ENCODE measurements at places on chromosomes 5 and 9.

DNA sequence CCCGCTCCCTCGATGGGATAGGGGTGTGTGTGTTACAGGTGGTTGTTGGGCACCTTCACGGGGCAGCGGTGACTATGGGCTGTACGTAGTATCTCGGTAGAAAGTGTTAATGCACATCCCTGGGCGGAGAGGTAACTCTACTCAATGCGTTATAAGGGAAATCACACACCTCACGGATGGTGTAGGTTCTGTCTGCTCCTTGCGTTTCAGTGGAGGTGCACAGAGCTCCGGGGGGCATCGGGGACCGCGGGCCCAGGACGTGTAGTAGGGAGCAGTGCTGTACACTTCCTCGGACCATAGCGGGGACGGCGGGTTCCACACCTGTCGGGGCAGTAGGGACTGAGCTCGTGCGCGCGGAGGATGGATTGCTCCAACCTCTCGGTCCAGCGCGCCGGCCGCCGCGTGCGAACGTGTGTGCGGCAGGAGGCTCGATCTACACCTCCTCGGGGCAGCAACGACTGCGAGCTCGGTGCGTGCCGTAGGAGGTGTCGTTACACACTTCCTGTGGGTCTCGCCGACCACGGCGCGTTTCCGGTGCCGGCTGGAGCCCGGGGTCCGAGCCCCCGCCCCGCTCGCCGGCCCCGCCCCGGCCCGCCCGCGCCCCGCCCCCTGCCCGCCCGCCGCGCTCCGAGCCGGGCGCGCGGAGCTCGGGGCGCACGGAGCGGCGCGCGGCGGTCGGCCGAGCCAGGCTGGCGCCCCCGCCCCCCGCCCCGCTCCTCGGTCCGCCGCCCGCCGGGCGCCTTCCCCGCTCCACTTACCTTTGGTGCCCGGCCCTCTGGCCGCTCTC is at the start of gene KIAA1958:
TSS of gene KIAA1958 (plus strand) at position 607 of the 787 bp plus-strand sequence. CDS start 87,254 bp downstream, outside the sequence.
- H3K4me3 ChIP-seq: peak within 1 kb of the TSS; percentile 100
- no peaks in the 10 kb centered on the region for H3K36me3 ChIP-seq
- DNase-seq: peak; percentile 91

- H3K4me1 ChIP-seq: peaks cover 11% of the 10 kb centered on the region
- H3K36me3 ChIP-seq: no peaks in the 10 kb centered on the region
- H3K27me3 ChIP-seq: no peaks in the 10 kb centered on the region
- H3K4me3 ChIP-seq: no peak overlapping the region
Measured at GRCh38 chr9:113380869-113381378, 4.1 kb upstream of the HDHD3 start.

DNA sequence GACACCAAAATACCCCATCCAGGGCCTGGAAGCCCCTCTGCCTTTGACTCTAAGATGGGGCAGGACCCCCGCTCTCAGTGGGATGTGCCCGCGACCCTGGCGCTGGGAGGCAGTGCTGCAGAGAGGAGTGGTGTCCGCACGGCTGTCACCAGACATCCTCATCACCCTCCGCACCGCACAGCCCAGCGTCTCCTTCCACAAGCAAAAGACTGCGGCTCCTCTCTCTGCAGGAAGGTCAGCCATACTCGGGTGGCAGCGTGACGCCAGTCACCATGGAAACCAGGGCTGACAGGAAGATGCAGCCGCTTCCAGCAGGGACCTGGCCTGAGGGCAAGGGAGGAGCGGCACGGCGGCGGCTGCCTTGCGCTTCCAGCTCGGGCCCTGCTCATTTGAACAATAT is 17.1 kb upstream of the SLC6A3 start:
- DNase-seq: no peak
- no peak overlapping the region for H3K27ac ChIP-seq
- no peak overlapping the region for H3K4me3 ChIP-seq
- H3K36me3 ChIP-seq: peaks cover 8% of the 10 kb centered on the region
- no peaks in the 10 kb centered on the region for H3K27me3 ChIP-seq

- H3K36me3 ChIP-seq: no peaks in the 10 kb centered on the region
- no peak overlapping the region for H3K4me3 ChIP-seq
- no peak overlapping the region for H3K27ac ChIP-seq
- peak; percentile 74 for DNase-seq
- H3K27me3 ChIP-seq: no peaks in the 10 kb centered on the region
- H3K4me1 ChIP-seq: peaks cover 6% of the 10 kb centered on the region
Measured at GRCh38 chr9:72454871-72455491, 66.4 kb upstream of the TMC1 start.

GRCh38 chr9:90464978-90465377 is 177.6 kb downstream of the DIRAS2 start:
- H3K27me3 ChIP-seq: no peaks in the 10 kb centered on the region
- no peaks in the 10 kb centered on the region for H3K4me1 ChIP-seq
- no peak overlapping the region for H3K27ac ChIP-seq
- H3K36me3 ChIP-seq: no peaks in the 10 kb centered on the region
- no peak overlapping the region for H3K4me3 ChIP-seq

DNA sequence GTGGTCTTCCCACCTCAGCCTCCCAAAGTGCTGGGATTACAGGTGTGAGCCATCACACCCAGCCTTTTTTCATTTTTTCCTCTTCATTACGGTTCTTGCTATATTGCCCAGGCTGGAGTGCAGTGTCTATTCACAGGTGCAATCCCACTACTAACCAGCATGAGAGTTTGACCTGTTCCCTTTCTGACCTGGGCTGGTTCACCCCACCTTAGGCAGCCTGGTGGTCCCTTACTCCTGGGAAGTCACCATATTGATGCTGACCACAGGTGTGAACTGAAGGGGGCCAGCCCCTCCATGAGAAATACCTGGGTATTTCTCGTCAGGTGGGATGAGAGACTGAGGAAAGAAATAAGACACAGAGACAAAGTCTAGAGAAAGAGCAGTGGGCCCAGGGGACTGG is 2.4 kb downstream of the PDE6A start:
- no peaks in the 10 kb centered on the region for H3K27me3 ChIP-seq
- H3K36me3 ChIP-seq: no peaks in the 10 kb centered on the region
- peaks cover 29% of the 10 kb centered on the region for H3K4me1 ChIP-seq
- no peak overlapping the region for H3K4me3 ChIP-seq
- DNase-seq: no peak

DNA sequence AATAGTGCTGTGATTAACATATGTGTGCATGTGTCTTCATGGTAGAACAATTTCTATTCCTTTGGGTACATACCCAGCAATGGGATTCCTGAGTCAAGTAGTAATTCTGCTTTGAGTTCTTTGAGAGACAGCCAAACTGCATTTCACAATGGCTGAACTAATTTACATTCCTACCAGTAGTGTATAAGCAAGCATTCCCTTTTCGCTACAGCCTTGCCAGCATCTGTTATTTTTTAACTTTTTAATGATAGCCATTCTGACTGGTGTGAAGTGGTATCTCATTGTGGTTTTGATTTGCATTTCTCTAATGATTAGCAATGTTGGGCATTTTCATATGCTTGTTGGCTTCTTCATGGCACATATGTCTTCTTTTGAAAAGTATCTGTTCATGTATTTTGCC is 308.5 kb downstream of the ARRDC3 start:
- no peak overlapping the region for H3K27ac ChIP-seq
- DNase-seq: peak; percentile 88
- no peak overlapping the region for H3K4me3 ChIP-seq
- H3K4me1 ChIP-seq: no peaks in the 10 kb centered on the region
- H3K36me3 ChIP-seq: no peaks in the 10 kb centered on the region
- no peaks in the 10 kb centered on the region for H3K27me3 ChIP-seq

- no peak overlapping the region for H3K4me3 ChIP-seq
- no peaks in the 10 kb centered on the region for H3K36me3 ChIP-seq
- DNase-seq: no peak
- H3K27me3 ChIP-seq: no peaks in the 10 kb centered on the region
Measured at GRCh38 chr9:98168153-98168780, 24.2 kb downstream of the CORO2A start.

- no peaks in the 10 kb centered on the region for H3K27me3 ChIP-seq
- no peaks in the 10 kb centered on the region for H3K36me3 ChIP-seq
- peaks cover 8% of the 10 kb centered on the region for H3K4me1 ChIP-seq
Measured at GRCh38 chr5:35131723-35132122, 84.0 kb upstream of the AGXT2 start.

- no peaks in the 10 kb centered on the region for H3K27me3 ChIP-seq
- H3K36me3 ChIP-seq: no peaks in the 10 kb centered on the region
- DNase-seq: no peak
- H3K4me3 ChIP-seq: no peak overlapping the region
- H3K4me1 ChIP-seq: peaks cover 2% of the 10 kb centered on the region
Measured at GRCh38 chr9:117304549-117304948, 110.3 kb downstream of the ASTN2 start.

GRCh38 chr5:61333321-61333953 is 1.4 kb downstream of the ZSWIM6 start:
- peak; percentile 59 for DNase-seq
- H3K4me3 ChIP-seq: peak overlapping the region; percentile 99
- H3K36me3 ChIP-seq: no peaks in the 10 kb centered on the region
- H3K27me3 ChIP-seq: no peaks in the 10 kb centered on the region

DNA sequence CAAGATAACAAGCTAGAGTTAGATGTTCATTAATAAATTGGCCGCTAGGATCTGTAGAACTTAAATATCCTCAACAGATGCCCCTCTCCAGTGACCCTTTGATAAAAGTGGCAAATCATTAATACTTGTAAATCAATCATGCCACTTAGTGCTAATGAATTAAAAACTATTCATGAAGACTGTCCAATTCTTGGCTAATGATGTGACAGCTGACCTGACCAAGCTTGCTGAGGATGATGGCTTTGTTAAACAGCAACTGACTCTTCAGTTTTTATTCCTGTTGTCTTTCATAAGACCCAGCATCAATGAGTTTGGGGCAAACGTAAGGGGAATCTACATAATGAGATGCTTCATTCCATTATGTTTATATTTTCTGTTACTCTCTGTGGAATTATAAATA is 396.8 kb upstream of the NMUR2 start:
- no peaks in the 10 kb centered on the region for H3K36me3 ChIP-seq
- no peaks in the 10 kb centered on the region for H3K4me1 ChIP-seq
- no peaks in the 10 kb centered on the region for H3K27me3 ChIP-seq
- no peak overlapping the region for H3K27ac ChIP-seq
- DNase-seq: no peak
- no peak overlapping the region for H3K4me3 ChIP-seq

DNA sequence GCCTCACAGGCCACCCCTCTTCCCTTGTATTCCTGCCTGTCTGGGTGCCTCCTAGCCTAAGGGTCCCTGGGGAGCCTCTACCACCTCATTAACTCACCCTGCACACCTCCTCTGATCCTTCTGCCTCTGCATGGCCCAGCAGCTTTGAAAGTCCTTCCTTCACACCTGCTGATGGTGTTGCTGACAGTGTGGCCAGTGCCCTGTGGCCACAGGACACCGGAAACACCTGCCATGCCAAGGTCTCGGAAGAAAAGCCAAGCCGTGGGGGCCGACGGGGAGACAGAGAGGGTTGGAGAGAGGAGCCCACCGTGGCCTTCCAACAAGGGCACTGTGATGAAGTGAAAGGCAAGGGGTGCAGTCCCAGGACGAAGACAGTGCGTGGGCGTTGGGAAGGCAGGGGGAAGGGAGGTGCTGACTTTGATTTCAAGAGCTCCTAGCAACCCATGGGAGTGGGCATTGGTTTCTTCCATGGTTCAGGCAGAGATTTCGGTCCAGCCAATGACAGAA is 4.1 kb downstream of the BTNL9 start:
- no peaks in the 10 kb centered on the region for H3K27me3 ChIP-seq
- no peaks in the 10 kb centered on the region for H3K36me3 ChIP-seq
- H3K27ac ChIP-seq: no peak overlapping the region
- no peak overlapping the region for H3K4me3 ChIP-seq
